ENCODE measurements at places on chromosomes 5 and 9. TPM values are rescaled to one million over a fixed set of nuclear protein-coding genes. Genes with fewer than 3 reads are reported as not detected.

The UBE2QL1 gene
- not detected for total RNA-seq

The RUSC2 gene
- total RNA-seq: 47.0 TPM

The ADRA1B gene
- total RNA-seq: 1.3 TPM

The CBY3 gene
- total RNA-seq: not detected

The TOR2A gene
- total RNA-seq: 19.6 TPM

The OLFML2A gene
- 0.54 TPM for total RNA-seq

The GAS1 gene
- under 0.01 TPM for total RNA-seq

The CARTPT gene
- not detected for total RNA-seq

The NUTM2F gene
- total RNA-seq: not detected

The PHF19 gene
- 85.6 TPM for total RNA-seq

The SPATA31D4 gene
- total RNA-seq: not detected

The NXNL2 gene
- not detected for total RNA-seq

The GFPT2 gene
- total RNA-seq: 7.6 TPM

The FLT4 gene
- 51.0 TPM for total RNA-seq

The SPATA31A3 gene
- not detected for total RNA-seq

The GARIN3 gene
- total RNA-seq: not detected

The GABRA1 gene
- not detected for total RNA-seq

The PCDHGB6 gene
- total RNA-seq: 0.73 TPM

The PCDHB11 gene
- total RNA-seq: not detected

The PAEP gene
- not detected for total RNA-seq

The PRLR gene
- total RNA-seq: not detected
